Caki2 (cell line): ENCODE measurements at places on chromosomes 2 and 18. TPM values are rescaled to one million over a fixed set of nuclear protein-coding genes. Genes with fewer than 3 reads are reported as not detected.

The CDH7 gene
- not detected in 2 replicates for total RNA-seq

The MERTK gene
- 1.4 and 9.3 TPM in 2 replicates for total RNA-seq

The CPLX4 gene
- total RNA-seq: not detected in 2 replicates

The MREG gene
- total RNA-seq: 9.7 and 12.0 TPM in 2 replicates

The FABP1 gene
- total RNA-seq: not detected in 2 replicates

The RTP5 gene
- not detected in 2 replicates for total RNA-seq

The CHRND gene
- not detected in 2 replicates for total RNA-seq

The FBXO15 gene
- 0.10 and 2.0 TPM in 2 replicates for total RNA-seq

The C18orf54 gene
- total RNA-seq: 5.6 and 23.0 TPM in 2 replicates

The MC2R gene
- total RNA-seq: not detected in 2 replicates

The CNDP1 gene
- total RNA-seq: not detected in 2 replicates

The LYG2 gene
- not detected in 2 replicates for total RNA-seq

The UGT1A6 gene
- total RNA-seq: 130 and 145 TPM in 2 replicates

The CD28 gene
- not detected in 2 replicates for total RNA-seq

The POLR1B gene
- 19.3 and 20.9 TPM in 2 replicates for total RNA-seq

The MBOAT2 gene
- total RNA-seq: 6.6 and 16.7 TPM in 2 replicates

The DSG2 gene
- total RNA-seq: 40.9 and 42.9 TPM in 2 replicates

The SCYGR4 gene
- not detected in 2 replicates for total RNA-seq

The ZC3H6 gene
- total RNA-seq: 0.70 and 8.6 TPM in 2 replicates

The C2orf66 gene
- not detected in 2 replicates for total RNA-seq

The SKOR2 gene
- not detected in 2 replicates for total RNA-seq

The TNFAIP6 gene
- 4.3 and 5.3 TPM in 2 replicates for total RNA-seq

The MOCOS gene
- total RNA-seq: 3.7 and 10.2 TPM in 2 replicates

The GFPT1 gene
- 32.5 and 35.1 TPM in 2 replicates for total RNA-seq

The IL18R1 gene
- total RNA-seq: 0.41 and 1.5 TPM in 2 replicates

The LGALSL gene
- total RNA-seq: 11.1 and 12.0 TPM in 2 replicates

The CREG2 gene
- total RNA-seq: 3.7 and 5.2 TPM in 2 replicates

The C1QL2 gene
- total RNA-seq: not detected in 2 replicates

The GRB14 gene
- total RNA-seq: 2.3 and 6.0 TPM in 2 replicates

The ITPRIPL1 gene
- total RNA-seq: not detected in 2 replicates

The CCDC74A gene
- total RNA-seq: 57.2 and 58.7 TPM in 2 replicates

The HOXD13 gene
- total RNA-seq: not detected in 2 replicates

The ARHGEF4 gene
- 5.9 and 7.8 TPM in 2 replicates for total RNA-seq

The FSIP2 gene
- total RNA-seq: 0.03 TPM in 1 of 2 replicates, not detected in the other

The RETSAT gene
- 52.8 and 86.1 TPM in 2 replicates for total RNA-seq

The PSMA8 gene
- total RNA-seq: not detected in 2 replicates

The CROCC2 gene
- total RNA-seq: not detected in 2 replicates

The CXCR1 gene
- not detected in 2 replicates for total RNA-seq

The ASB18 gene
- not detected in 2 replicates for total RNA-seq
